AG08396 (cell line): ENCODE measurements at places on chromosomes 3 and 15.

DNA sequence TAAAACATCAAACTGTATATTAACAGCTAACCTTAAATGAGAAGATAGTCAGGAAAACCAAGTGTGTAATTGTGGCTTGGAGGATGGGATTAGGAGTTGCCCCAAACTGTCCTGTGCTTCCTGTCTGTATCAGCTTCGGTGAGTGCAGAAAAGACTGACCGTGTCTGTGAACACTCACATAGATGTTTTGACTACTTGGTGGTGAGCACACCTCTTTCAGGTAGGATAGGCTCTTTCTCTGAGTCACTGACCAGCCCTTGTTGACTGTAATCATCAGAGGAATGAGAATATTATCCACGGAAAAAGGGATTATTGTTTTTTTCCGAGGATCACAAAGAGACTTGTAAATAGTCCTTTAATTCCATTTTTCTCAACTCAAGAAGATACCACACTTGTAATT lies 51.5 kb downstream of the GMNC start:
- no peak for DNase-seq

GRCh38 chr15:89356634-89357298 lies 22.1 kb upstream of the POLG start:
- no peak for DNase-seq

DNA sequence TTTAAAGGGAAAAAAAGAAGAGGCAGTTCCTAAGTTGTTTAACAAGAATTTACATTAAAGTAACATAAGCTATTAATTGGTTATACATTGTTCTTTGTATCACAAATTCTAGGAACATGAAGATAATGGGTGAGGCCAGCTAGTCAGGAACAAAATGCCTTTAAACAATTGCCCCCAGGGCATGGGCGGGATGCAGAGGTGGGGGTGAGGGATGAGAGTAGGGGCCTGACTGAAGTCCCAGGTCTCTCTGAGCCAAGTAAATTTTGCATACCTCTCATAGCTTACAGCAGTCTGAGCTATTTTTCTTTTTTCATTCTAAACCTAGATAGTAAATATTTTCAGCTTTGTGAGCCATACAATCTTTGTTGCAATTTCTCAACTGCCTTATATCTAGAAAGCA lies 77.8 kb upstream of the RNU6-1 start:
- DNase-seq: no peak

GRCh38 chr3:161854232-161854771 lies 357.7 kb downstream of the OTOL1 start:
- no peak for DNase-seq

DNA sequence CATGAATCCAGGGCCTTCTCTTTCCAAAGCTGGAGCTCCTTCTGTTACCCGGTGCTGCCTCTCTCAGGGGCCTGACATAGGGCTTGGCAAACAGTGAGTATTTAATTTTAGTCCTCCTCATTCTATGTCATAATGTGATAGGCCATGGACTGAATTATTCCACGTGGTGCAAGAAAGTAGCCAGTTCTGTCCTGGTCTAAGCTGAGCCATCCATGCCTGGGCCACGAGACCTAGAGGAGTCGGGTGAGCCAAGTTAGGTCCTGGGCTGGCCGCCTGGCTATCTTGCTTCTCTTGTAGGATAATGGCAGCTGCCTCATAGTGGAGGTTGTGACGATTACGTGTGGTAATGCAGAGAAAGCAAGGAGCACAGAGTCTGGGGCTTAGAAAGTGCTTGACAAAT lies 170.6 kb downstream of the FAM43A start:
- no peak for DNase-seq

GRCh38 chr15:75452364-75452864 lies 924 bp upstream of the SIN3A start:
- peak; percentile 58 for DNase-seq

- DNase-seq: no peak
Observed at GRCh38 chr3:88542916-88543315, 393.2 kb downstream of the C3orf38 start.

DNA sequence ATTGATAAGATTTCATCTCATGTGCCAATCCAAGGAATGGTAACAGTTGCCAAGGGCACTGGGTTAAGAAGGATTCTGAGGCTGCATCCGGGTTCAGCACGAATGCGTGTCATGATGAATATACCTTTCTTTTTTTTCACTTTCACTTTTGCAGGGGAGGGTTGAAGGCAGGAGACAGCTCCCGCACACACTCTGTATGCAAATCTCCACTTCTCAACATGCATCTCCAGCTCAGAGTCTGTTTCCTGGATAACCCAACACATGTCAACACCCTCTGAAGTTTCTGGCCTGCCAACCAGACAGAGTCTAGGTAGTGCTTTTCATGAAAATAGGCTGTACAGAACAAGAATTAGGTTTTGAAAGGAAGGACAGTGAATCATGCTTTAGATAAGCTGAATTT lies 21.6 kb downstream of the B4GALT4 start:
- no peak for DNase-seq

- peak; percentile 65 for DNase-seq
Observed at GRCh38 chr15:78075490-78076230, 1.9 kb downstream of the TBC1D2B start.

GRCh38 chr3:27089645-27090044 lies 279.5 kb downstream of the NEK10 start:
- DNase-seq: no peak

DNA sequence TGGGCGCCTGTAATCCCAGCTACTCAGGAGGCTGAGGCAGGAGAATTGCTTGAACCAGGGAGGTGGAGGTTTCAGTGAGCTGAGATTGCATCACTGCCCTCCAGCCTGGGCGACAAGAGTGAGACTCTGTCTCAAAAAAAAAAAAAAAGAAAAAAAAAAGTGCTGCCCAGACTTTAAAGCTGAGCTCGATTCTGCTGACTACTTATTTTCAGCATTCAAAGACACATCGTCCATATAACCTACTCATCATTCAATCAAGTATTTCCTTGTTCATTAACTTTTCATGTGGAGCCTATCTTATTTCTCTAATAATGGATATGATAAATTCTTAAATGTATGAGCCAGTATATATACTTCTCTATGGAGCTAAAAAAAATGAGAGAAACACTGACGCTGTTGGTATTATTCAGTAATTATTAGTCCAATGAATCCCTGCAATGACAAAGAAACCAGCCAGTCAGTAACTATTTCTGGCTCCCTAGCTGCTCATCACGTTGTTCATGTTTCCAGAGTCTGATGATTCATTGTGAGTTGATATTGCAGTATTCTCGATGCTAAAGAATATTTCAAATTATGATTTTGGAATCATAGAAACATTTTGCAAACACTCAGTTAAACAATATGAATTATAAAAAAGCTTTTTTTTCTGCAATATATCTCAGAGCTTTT lies 111.9 kb downstream of the RAP2B start:
- DNase-seq: peak; percentile 72

GRCh38 chr15:92288755-92289154 lies 104.9 kb upstream of the ST8SIA2 start:
- no peak for DNase-seq

DNA sequence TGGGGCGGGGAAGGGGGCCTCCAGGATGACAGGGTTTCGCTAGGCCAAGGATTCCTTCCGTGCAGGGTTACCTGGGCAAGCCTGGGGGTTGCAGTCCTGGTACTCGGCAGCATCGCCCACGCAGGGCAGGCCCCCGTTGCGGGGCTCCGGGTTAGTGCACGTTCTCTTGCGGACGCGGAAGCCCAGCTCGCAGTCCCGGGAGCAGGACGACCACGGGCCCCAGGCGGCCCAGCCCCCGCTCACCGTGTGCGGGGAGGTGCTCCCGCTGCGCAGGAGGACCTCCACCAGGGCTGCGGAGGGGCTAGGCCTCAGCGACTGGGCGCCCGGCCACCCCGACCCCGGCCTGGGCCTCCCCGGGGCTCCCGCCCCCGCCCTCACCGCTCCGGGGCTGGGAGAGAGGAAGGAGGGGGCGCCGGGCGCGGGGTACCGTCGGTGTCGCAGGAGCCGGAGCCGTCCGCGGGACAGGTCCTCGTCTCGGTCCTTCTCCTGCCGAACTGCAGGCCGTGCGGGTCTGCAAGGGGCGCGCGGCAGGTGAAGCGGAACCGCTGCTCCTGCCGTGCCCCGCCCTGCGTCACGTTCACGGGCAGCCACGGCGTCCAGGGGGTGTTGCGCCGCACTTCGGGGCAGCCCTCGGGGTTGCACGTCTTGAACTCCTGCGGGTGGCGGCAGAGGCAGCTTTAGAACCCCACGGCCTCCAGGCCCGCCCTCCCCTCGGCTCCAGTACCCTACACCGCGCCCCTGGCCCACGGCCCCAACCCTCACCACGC lies 114.6 kb downstream of the SEMA5B start:
- no peak for DNase-seq

GRCh38 chr3:66380200-66380932 lies 120.5 kb downstream of the LRIG1 start:
- DNase-seq: no peak

- DNase-seq: no peak
Observed at GRCh38 chr3:122488262-122488973, 26.3 kb downstream of the KPNA1 start.

DNA sequence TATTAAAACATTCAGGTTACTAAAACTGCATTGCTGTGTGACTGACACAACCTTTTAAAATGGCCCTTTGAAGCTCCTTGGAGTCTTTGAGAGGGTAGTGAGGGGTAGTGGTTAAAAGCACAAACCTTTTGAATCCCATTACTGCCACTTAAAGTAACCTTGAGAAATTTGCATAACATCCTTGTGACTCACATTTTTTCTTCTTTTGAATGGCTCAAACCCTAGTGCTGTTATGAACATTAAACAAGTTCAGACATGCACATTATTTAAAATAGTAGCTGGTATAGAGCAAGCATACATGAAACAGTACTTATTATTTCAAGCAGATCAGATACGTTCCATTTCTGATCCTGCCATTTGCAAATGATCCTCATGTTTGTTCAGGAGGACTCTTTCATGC lies 3.7 kb upstream of the CLDN1 start:
- no peak for DNase-seq

DNA sequence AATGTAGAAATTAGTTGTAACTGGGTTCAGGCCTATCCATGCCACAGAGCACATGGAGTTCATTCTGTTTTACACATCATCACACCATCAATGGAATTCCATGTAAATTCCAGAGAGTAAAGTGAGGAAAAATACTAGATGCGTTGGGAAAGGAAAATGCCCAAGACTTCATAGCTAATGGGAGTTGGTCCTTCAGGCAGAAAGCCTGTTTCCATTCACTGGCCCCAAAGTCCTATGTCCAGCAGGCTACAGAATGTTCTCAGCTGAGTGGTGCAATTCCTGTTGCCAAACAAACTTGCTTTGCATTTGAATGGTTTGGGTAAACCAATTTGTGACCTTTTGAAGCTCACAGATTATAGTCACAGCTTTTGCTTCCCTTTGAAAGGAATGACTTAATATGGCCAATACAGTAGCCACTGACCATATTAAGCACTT lies 164.6 kb upstream of the PFN2 start:
- no peak for DNase-seq

- DNase-seq: peak; percentile 76
Observed at GRCh38 chr3:187739561-187740332, 5.5 kb downstream of the BCL6 start.

DNA sequence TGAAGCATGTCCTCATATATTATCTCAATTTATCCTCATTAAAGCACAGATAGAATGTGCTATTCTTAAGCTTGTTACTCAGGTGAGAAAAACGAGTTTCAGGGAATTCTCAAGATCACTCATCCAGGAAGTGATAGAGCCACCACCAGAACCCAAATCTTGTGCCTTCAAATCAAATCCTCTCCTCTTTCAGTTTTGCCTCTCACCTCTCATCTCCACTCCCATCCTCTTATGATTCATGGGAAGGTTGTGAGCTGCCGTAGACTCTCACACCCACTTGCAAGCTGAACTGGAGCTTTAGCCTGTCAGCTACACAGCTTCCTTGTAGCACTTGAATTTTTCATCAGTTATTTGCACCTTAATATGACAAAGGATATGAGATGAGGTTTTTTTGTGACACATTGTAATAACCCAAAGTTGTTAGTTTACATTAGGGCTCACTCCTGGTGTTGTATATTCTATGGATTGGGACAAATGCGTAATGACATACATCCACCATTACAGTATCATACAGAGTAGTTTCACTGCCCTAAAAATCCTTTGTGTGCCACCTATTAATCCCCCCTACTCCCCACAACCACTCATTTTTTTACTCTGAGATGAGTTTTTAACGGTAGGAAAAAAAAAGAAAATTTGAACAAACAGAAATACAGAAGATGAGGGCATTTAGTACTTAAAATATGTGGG lies 25.7 kb downstream of the GPR15 start:
- no peak for DNase-seq
